Osteocyte (in vitro differentiated cells): ENCODE measurements at places on chromosomes 5 and 9. TPM values are rescaled to one million over a fixed set of nuclear protein-coding genes. Genes with fewer than 3 reads are reported as not detected.

- no peak overlapping the region for H3K27ac ChIP-seq
- H3K4me1 ChIP-seq, result peaks cover 8% of the 10 kb centered on the region
- H3K4me3 ChIP-seq, result no peak overlapping the region
- no peaks in the 10 kb centered on the region for H3K27me3 ChIP-seq
- DNase-seq, result no peak
- no peaks in the 10 kb centered on the region for H3K36me3 ChIP-seq
Observed at GRCh38 chr9:98150164-98150563, 31.1 kb upstream of the TRIM14 start.

GRCh38 chr5:132296412-132297016, 2.3 kb downstream of the SLC22A4 start:
- DNase-seq, result peak; percentile 77
- H3K4me1 ChIP-seq, result peaks cover 20% of the 10 kb centered on the region
- no peaks in the 10 kb centered on the region for H3K27me3 ChIP-seq
- H3K36me3 ChIP-seq, result no peaks in the 10 kb centered on the region
- no peak overlapping the region for H3K27ac ChIP-seq
- no peak overlapping the region for H3K4me3 ChIP-seq

PLEKHG4B gene
- 3.8 and 4.5 TPM in 2 replicates for total RNA-seq

GHR gene
- 2.3 and 2.7 TPM in 2 replicates for total RNA-seq

STK32A gene
- not detected in 2 replicates for total RNA-seq

HARS1 gene
- total RNA-seq, result 65.3 and 69.0 TPM in 2 replicates

CTSV gene
- 0.18 and 0.21 TPM in 2 replicates for total RNA-seq
